RWPE1 (cell line): ENCODE measurements at places on chromosomes 7 and 10.

DNA sequence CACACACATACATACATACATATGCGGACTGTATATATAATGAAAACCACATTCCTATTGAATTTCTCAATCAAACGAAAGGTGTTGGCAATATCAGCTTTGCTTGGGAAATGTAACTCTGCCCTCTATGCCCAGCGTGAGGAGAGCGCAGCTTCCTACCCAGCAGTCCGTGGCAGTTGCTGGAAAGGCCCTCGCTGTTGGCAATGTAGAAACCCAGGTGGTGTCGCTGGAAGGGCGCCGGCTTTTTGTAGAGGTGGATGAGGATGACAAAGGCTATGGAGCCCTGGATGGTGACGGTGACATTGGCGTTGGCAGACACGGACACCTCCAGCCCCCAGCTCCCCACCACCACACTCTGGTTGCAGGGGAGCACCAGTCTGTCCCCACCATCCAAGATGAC is 100.9 kb downstream of the ITIH5 start:
- no peak for DNase-seq

DNA sequence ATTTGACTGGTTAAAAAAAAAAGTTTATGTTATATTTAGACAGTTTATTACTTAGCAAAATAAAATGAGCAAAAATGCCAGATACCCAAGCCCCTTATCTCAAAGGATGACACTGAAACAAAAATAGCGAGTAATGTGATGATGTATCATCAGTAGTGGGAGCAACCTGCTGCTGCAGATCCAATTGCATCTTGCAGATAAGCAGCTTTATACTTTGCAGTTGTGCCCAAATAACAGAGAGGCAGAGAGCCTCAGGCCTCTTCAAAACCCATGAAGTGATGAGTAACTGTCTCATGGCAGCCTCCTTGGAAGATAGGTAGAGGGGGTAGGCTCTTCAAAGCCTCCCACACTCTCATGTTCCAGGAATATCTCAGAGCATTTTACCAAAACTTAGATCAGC is 468.2 kb upstream of the LRRTM3 start:
- no peak for DNase-seq

GRCh38 chr7:49398236-49398635 is 375.2 kb upstream of the VWC2 start:
- no peak for DNase-seq

DNA sequence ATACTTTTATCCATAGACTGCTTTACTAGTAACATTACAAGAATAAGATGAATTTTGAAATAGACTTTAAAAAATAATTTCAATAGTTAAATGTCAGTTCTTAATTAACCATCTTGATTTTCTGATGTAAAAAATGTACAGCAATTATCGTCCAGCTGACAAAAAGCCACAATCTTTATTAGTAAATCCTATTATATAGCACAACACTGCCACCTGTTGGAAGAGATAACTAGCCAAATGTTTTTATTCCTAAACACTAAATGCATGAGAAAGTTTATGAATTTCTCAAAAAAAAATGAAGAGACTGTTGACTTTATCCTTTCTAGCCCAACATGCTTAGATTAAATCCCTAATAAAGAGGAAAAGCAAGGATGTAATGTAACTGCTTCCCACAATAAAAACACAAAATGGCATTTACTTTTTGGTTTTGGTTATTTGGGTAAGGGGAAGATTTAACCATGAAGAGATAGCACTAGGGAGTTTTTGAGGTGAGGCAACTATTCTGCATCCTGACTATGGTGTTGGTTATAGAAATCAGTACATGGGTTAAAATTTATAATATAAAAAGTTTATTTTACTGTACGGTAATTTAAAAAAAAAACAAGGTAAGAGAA is 8.0 kb downstream of the COA1 start:
- peak; percentile 33 for DNase-seq

DNA sequence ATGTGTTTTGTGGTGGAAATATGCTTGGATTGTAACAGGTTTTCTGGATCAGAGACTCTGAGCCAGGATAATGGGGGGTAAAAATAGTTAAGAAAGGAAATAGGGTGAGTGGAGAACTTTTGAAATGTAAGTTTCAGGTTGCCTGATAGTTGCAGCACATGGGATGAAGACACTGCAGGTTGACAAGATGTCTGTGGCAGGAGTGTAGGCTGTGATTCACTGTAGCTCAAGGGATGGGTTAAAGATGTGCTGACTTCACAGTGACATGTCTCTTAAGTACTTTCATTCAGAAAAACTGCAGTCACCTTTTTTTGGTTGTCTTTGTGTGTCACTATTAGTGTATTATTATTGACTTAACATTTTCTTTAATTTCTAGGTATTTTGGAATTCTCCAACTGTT is 63.5 kb upstream of the SLC39A12 start:
- DNase-seq = no peak

- no peak for DNase-seq
Observed at GRCh38 chr7:69419934-69420333, 178.3 kb upstream of the AUTS2 start.

DNA sequence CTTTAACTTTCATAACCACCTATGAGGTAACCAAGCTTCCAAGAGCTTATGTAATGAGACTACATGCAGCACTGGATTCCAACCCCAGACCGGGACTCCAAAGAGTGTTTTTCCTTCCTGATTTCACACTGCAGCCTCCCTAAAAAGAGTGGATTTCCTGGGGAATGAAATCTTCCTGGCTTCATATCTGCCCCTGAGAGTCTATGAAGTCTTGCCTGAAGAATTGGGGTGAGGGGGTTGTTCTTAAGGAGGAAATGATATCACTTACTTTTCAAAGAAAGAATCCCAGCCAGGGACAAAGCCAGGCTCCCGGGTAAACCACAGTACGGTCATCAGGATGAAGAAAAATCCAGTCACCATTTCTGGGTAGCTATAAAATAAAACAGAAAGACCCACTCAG is 29.7 kb downstream of the STMP1 start:
- DNase-seq = no peak

DNA sequence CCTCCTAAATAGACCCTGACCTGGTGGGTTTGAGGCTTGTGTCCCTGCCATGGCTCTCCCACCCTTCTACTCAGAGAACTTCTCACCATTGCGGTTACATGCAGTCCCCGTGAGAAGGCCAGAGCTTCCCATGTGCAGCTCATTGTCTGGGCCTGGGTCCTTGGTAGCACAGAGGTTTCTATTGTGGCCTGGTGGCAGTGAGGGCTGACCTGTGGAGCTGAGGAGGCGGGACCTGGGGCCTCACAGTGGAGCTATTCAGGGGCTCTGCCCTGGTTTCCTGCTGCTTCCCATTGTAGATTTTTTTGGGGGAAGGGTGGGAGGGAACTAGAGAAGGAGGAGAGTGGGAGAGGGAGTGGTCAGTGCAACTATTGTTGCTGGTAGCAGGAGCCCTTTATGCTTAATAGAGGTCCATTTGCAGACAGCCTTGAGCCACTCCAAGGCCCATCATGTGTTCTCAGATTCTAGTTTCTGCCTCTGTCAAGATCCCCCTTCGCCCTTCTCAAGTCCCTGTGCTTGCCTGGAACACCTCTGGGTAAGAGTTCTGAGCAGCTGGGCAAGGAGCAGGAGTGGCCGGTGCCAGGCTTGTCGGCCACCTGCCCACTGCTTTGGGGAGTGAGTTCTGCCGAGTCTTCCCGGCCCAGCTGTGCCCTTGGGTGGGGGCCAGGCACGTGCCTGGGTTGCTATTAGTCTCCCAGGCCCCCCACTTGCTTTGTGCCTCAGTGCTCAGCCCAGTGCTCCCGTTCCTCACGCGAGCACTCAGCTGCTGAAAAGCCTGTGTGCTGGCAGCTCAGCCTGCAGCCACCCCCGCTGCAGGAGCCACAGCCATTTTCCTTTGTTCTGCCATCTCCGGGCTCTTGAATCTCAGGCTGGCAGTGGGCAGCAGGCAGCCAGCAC is 10.7 kb downstream of the TSPAN14 start:
- DNase-seq = no peak

DNA sequence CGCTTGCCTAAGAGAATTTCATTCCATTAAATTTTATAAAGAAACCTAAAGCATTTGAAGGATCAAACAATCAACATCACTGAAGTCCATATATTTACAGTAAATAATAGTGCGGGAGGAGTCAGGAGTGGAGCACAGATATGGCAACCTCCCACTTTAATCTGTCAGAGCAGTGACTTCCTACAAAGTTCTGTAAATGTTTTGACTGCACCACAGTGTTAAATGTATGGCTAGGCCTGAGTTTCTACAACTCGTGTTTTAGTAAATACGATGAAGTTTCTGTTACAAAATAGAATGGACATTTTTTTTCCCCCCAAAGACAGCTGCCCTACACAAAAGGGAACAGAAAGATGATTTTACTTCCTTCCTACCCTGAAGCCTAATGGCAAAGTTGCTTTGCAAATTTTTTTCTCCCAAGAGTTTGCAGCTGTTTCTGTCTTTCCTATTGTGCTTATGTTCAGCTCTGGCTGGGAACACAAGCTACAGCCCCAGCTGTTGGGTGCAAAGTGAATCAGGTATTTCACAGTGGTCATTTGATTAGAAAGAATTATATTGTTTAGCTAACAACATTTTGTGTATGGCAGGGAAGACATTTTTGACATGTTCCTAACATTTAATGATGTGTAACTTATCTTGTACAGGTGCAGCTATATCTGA is 62.1 kb downstream of the MET start:
- DNase-seq = no peak

GRCh38 chr10:12707461-12708185 is 293.9 kb downstream of the CCDC3 start:
- peak; percentile 20 for DNase-seq

DNA sequence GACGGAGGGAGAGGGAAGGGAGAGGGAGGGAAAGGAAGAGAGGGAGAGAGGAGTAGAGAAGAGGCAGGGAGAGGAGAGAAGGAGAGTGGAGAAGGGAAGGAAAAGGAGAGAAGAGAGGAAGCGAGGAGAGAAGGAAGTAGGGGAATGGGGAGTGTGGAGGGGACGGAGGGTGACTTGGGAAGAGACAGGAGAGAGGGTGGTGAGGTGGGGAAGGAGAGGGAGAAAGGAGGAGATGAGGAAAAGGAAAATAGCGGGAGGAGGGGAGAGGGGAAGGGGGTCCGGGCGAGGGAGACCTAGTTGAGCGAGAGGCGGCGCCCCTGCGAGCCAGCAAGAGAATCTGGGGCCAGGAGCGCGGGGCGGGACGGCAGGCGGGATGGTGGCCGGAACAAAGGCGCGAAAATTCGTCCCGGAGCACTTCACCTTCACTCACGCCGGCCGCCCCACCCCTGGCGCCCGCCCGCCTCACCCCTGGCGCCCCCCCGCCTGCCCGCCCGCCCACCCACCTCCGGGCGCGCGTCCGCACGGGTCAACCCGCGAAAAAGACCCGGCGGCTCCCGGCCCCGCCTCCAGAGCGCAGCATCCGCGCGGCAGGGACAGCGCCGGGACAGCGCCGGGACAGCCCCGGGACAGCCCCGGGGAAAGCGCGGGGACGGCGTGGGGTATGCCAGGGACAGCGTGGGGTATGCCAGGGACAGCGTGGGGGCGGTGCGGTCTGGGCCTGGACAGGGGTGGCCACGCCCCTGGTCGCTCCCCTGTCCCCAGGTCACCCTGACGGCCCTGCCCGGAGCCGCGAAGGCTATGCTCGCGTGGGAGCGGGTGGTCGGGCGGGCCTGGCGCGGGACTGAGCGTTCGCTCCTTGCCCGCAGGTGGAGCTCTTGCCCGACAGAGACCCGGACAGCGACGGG is 4.2 kb downstream of the VSTM2A start:
- peak; percentile 51 for DNase-seq

- DNase-seq = peak; percentile 17
Observed at GRCh38 chr10:46325021-46325420, 38.2 kb downstream of the ANTXRL start.

DNA sequence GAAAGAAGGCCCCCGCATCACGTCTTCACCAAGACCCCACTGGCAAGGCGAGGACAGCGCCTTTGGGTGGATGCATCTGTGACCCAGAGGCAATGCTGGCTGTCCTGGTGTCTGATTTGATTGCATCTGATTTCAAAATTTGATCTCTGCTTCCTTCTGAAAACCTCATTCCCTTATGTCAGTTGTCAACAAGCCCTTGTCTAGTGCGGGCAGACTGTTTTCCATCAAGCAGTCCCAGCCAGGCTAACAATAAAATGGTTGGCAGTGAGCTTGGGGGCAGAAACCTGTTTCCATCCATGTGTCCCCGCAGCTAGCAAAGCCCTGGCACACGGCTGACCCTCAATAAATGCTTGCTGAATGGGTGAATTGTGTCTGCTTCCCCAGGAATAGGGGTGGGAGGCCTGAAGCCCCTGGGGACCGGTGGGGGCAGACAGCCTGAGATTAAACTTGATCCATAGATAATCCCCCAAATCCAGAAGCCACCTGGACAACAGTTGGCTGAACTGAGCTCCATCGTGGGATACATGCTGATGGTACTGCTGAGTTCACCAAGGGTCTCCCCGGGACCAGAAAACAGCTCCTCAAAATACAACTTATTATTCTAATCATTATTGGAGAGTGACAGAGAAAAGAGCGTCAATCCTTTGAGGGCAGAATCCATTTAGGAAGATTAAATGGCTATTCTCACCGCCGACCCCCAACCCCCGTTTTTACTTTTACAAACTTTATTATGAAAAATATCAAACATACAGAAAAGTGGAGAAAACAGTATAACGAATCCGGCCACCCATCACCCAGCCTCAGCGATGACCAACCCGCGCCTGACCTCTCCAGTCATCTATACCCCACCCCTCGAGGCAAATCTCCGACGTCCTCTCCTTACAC is 912 bp upstream of the DUSP5 start:
- no peak for DNase-seq

DNA sequence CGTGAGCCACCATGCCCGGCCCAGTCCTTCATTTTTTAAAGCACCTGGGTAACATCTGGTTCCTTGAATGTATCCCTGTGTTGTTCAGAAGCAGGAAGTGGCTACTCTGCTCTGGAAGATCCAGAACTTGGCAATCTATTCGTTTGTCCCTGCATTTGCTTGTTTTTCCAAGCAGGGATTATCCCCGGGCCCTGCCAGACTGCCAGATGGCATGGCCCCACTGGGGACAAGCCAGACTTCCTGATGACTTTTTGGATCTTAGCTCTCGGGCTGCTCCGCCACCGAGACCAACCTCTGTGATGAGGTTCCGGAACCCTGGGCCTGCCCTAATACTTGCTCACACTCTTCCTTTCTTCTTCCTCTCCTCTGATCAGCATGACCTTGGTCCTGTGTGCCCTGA is 496.7 kb downstream of the TYW1 start:
- no peak for DNase-seq

DNA sequence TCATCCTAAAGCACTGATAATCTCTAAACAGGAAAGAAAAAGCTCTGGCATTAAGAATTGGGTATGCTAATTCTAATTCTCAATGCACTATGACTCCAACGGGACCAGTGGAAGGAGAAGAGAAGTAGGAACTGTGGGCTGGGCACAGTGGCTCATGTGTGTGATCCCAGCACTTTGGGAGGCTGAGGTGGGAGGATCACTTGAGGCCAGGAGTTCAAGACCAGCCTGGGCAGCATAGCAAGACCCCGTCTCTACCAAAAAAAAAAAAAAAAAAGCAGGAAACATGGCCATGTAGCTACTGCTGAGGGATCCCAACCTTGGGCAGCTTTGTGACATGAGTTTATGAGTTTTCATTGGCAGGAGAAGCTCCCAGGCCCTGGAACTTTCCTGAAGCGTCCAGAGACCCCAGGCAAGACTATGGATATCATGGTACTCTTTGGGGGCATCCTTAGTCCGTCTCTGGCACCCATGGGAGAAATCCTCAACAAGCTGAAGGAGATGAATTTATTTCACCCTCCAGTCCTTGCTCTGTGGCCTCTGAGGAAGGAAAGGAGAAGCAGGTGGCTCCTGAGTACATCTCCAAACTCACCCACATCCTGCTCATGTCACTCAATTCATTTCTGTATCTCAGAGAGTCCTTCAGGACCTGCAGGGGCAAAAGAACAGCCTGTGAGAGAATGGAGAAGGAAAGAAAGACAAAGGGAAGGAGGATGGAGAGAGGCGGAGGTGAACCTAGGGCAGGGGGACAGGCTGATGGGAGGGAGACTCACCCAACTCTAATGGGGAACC is 99.5 kb downstream of the SPDYE5 start:
- DNase-seq = no peak
